ENCODE measurements at places on chromosomes 11 and 22. TPM values are rescaled to one million over a fixed set of nuclear protein-coding genes. Genes with fewer than 3 reads are reported as not detected.
A peak's percentile ranks its signal among the peaks of the same experiment; 100 is the strongest.

Gene CREB3L1
- 16.8 TPM for total RNA-seq

Gene KCNJ11
- total RNA-seq: 4.5 TPM

Gene C22orf15
- 12.0 TPM for total RNA-seq

Gene CADM1
- 91.3 TPM for total RNA-seq

GRCh38 chr11:82890936-82891335, 9.3 kb downstream of the PRCP start:
- no peak overlapping the region for H3K27ac ChIP-seq
- no peaks in the 10 kb centered on the region for H3K36me3 ChIP-seq
- no peak for DNase-seq

GRCh38 chr11:77559686-77560401, 29.9 kb upstream of the AQP11 start:
- H3K4me1 ChIP-seq: no peaks in the 10 kb centered on the region
- H3K36me3 ChIP-seq: no peaks in the 10 kb centered on the region
- H3K27ac ChIP-seq: no peak overlapping the region

DNA sequence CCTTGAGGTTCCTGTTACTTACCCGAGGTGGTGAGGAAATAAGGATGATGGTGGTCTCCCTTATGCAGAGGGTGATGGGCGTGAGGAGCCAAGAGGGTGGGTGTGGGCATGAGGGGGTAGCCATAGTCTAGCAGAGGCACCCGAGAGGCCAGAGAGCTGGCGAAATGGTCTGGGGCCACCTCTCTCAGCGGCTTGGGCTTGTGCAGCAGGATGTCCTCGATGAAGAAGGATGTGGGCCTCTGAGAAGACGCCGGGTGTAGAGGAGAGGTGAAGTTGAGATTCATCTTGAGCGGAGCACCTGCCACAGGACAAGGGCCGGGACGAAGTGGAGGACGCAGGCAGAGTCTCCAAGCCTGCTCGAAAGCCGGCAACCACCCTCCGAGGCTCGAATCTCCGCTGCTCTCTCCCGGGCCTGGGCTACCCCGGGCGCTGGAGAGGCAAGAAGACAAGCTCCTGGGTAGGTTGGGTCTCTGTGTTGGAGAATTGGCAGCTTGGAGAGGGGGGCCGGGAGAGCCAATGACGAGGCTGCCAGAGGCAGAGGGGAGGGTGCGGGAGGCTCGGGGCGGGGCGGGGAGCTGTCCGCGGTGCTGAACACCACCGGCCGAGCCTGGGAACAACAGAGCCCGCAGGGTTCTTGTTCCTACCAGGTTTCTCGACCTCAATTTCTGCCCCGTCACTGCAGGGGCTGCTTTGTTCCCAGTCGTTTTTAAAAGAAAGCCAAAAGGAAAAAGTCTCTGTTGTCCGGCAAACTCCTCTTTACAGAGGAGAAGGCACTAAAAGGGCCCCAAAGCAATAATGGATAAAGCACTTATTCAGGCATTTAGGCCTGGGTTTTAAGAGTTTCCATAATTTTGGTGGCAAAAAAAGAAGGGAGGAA, at the start of gene BSX:
Gene BSX (minus strand): TSS at position 447 of the 877 bp plus-strand sequence. CDS start 163 bp downstream, at position 284.
- no peak within 1 kb of the TSS for H3K4me3 ChIP-seq
- H3K36me3 ChIP-seq: no peaks in the 10 kb centered on the region
- no peak within 1 kb of the TSS for H3K27ac ChIP-seq

- no peak overlapping the region for H3K4me3 ChIP-seq
- no peaks in the 10 kb centered on the region for H3K4me1 ChIP-seq
These were observed 95.8 kb downstream of the ADAMTS15 start for GRCh38 chr11:130544266-130544665.

DNA sequence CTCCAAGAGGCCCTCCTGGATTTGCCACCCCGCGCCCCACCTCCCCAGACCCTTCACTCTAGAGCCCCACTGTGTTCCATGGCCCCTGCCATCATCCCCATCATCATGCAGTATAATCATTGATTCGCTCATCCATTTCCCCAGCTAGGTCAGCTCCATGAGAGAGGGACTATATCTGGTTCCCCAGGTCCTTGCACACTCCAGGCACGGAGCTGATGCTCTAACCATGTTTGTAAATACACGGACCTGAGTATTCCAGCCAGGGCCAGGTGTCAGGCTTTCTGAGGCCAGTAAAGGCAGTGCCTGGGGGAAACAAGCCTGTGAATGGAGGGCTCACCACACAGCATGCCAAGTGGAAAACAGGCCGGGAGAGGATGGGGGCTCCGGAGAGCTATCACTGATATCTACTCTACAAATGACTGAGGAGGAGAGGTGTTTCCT, 27.1 kb upstream of the OAF start:
- H3K4me3 ChIP-seq: no peak overlapping the region
- no peaks in the 10 kb centered on the region for H3K36me3 ChIP-seq
- peaks cover 48% of the 10 kb centered on the region for H3K4me1 ChIP-seq
- no peak overlapping the region for H3K27ac ChIP-seq
- no peak for DNase-seq

DNA sequence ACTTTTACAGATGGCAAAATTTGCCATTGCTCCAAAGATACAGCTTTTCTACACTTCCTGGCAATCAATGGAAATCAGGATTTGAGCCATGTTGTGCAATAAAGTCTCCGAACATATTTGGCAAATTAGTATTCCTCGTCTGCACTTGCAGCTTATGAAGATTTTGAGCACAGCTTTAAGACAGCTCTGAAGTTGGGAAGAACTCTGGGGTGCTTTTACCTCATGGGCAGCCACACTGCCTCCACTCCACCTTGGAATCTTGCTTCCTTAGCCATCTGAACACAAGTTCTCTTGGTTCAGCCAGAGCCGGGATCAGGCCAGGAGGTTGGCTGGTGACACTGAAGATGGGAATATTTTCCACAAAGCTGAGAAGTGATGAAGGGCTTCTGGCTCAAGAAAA, 191.2 kb downstream of the CWF19L2 start:
- H3K36me3 ChIP-seq: no peaks in the 10 kb centered on the region
- no peaks in the 10 kb centered on the region for H3K27me3 ChIP-seq
- H3K4me3 ChIP-seq: no peak overlapping the region
- no peaks in the 10 kb centered on the region for H3K4me1 ChIP-seq

DNA sequence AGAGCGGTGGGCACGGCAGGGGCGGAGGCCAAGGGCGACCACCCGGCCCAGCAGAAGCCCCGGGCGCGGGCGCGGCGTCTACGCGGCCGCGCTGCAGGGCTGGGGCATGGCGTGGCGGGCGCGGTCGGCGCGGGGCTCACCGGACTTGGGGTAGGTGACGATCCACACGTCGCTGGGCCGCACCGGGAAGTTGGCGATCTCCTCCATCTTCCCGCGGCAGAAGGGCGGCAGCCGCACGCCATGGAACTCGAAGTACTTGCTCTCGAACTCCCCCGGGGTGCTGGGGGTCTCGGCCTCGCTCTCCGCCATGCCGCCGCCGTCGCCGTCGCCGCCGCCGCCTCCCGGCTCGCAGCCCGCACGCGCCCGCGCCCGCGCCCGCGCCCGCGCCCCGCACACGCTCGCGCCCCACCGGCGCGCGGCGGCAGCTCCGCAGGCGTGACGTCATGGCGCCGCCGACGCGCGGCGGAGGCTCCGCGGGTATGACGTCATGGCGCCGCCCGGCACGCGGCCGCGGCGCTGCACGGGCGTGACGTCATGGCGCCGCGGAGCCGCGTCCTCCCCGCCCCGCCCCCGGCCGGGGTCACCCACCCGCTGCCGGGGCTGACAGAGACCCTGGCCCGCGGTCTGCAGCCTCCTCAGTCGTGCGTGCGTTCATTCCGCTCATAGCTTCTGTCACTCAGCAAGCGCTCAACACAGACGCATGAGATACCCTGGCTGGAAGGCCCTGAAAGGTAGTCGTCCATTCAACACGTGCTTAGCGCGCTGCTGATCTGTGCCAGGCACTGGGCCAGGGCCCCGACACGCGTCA, at the start of gene SULT4A1:
Gene SULT4A1 (minus strand): TSS at position 440 of the 808 bp plus-strand sequence. CDS start 131 bp downstream, at position 309.
- no peak within 1 kb of the TSS for H3K27ac ChIP-seq
- peak; percentile 22 for DNase-seq
- H3K36me3 ChIP-seq: no peaks in the 10 kb centered on the region

- no peaks in the 10 kb centered on the region for H3K27me3 ChIP-seq
- no peak overlapping the region for H3K27ac ChIP-seq
- H3K4me1 ChIP-seq: no peaks in the 10 kb centered on the region
- DNase-seq: no peak
- H3K4me3 ChIP-seq: no peak overlapping the region
These were observed 1.6 kb downstream of the OR10A2 start for GRCh38 chr11:6864438-6864837.

GRCh38 chr11:86395061-86395551, 20.4 kb downstream of the CCDC81 start:
- H3K36me3 ChIP-seq: no peaks in the 10 kb centered on the region
- no peak overlapping the region for H3K27ac ChIP-seq
- no peak overlapping the region for H3K4me3 ChIP-seq
- no peaks in the 10 kb centered on the region for H3K4me1 ChIP-seq

Data from lung (tissue), 17 donors.